ENCODE measurements at places on chromosomes 11 and 22.
A peak's percentile ranks its signal among the peaks of the same experiment; 100 is the strongest.

- DNase-seq, result peak; percentile 43
Observed at GRCh38 chr11:19407677-19408270, 167.0 kb upstream of the E2F8 start.

DNA sequence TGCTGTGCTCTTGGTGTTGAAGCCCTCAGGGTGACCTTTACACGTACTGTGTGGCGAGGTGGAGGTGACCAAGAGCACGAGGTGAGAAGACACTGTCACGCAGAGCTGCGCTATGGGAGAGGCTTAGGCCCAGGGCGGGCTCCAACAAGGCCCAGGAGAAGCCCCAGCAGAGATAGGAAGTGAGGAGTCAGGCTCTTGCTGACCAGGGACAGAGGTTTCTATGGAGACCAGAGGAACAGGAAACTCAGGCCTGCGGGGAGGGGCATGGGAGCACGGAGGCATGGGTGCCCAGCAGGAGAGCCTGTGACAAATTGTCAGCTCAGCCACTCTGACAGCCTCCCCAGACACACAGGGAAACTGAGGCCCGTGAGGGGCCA, 15.8 kb downstream of the DGKZ start:
- peak; percentile 56 for DNase-seq

DNA sequence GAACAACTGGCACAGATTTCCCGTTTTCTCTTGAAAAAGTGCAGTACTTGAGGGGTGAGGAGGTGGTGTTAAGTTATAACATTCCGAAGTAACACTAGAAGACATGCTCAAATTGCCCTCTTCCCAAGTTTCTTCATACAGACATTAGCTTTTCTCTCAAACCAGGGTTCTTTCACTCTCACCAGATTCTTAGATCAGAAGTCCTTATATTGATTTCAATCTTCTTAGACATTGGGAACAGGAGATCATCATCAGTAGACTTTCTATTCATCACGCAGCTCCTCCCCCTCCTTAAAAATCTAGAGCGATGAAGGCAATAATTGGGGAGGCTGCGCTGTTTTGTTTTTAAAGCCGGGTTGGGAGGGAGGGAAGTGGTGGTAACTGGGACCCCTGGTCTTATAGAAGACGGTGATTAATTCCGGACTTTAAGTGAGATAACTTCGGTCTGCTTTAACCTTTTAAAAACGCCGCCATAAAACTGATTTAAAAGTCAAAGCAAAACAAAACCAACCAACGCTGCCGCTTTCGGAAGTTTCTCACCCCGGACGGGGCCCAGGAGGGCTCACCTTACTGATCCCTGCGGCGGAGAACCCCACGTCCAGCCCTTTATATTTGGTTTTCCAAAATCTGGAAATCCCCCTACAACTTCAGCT, 665 bp downstream of the USP28 start:
- DNase-seq, result peak; percentile 80

DNA sequence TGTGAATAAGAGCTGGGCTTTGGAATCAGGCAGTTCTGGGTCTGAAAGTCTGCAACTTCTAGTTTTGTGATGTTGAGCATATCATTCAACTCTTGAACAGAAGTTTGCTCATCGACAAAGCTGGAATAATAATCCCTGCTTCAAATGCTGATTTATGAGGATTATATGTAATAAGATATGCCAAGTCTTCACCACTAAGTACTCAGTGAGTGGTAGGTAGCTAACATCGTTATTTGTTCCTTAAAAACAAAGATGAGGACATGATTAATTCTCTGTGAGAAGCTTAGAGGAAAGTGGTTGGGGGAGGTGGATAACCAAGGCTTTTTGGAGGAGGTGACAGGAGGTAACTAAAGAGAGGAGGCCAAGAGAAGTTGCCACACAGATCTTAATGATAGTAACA, 96.5 kb downstream of the ME3 start:
- no peak for DNase-seq

DNA sequence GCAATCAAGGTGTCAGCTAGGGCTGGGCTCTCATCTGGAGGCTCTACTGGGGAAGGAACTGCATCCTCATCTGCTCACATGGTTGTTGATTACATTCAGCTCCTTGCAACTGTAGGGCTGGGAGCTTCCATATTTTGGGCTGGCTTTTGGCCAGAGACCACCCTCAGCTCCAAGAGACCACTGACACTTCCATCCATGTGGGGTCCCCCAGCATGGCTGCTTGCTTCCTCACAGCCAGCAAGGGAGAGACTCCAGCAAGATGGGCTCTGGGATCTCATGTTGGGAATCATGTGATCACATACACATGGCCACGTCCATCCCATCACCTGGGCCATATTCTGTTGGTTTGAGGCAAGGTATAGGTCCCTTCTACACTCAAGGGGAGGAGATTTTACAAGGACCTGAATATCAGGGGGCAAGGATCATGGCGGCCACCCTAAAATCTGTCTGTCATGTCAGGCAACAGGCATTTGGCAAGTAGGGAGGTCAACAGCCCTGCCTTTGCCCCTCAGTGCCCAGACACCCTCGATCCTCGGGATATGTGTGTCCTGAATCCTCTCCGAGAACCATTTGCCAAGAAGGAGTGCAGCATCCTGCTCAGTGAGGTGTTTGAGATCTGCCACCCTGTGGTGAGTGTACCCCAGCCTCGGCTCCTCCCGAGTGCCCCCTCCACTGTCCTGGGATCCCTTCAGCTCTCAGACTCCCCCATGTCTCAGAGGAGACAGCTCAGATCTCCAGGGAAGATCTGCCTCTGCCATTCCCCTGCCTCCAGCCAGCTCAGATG, 48.7 kb downstream of the OTOG start:
- no peak for DNase-seq

GRCh38 chr11:65863889-65864705, 3.9 kb downstream of the MUS81 start:
- no peak for DNase-seq

DNA sequence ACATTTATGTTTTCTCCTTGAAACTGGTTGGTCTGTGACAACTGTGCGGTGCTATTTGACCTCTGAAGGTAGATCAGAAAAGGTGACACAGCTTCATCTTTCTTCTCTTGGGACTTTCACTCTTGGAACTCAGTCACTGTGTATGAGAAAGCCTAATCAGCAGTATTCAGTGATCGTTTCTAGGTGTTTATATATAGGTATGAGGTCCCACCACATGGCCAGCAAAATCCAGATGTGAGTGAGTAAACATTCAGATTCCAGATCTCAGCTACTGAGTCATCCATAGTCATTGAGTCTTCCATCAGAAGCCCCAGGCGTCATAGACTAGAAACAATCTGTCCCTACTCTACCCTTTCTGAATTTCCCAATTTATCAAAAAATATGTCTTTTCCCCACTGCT, 117.3 kb upstream of the CTSC start:
- no peak for DNase-seq

GRCh38 chr22:37771702-37772427, 35.9 kb upstream of the GCAT start:
- DNase-seq, result no peak

GRCh38 chr11:128238521-128239265, 348.7 kb downstream of the ETS1 start:
- no peak for DNase-seq

GRCh38 chr11:45209891-45210699, 63.7 kb downstream of the PRDM11 start:
- DNase-seq, result peak; percentile 94

GRCh38 chr11:132496341-132496740, 1036.0 kb downstream of the OPCML start:
- no peak for DNase-seq
